ENCODE measurements at places on chromosomes 6 and 20.

- no peak for DNase-seq
Measured at GRCh38 chr20:44908987-44909871, 631 bp upstream of the PABPC1L start.

DNA sequence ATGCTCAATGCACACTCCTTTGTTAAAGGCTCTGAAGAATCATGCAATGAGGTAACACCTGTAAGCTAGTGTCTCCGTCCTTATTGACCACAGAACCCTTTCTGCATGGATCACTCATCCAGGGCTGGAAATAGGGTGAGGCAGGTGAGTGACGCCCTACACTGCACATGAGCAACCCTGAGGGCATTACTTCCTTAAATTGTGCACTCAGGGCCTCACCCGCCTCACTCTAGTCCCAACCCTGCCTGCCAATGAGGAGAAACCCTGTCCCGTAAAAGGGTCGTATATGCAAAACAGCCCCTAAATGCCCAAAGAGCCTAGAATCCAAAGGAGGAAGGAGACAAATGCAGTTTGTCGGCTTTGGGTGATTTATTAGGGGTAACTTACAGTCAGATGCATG is 33.6 kb upstream of the NOP56 start:
- no peak for DNase-seq

GRCh38 chr20:35446356-35447078 is 8.5 kb upstream of the GDF5 start:
- DNase-seq = no peak

DNA sequence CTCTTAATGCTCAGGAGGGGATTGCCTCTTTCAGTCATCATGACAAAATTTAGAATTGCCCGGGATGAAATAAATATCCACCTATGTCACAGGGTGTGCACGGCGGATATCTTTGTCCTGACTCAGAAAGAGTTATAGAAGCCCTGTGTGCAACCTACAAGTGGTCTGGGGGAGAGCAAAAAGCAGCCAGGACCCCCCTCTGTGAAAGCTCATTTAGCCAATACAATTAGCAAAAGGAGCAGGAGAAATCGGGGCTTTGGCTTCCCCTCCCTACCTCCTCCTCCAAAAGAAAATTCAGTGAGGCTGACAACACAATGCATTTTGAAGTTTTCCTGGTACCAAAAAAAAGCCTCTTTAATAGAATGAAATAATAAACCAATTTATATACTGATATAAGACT is 21.8 kb downstream of the FOXA2 start:
- DNase-seq = no peak

DNA sequence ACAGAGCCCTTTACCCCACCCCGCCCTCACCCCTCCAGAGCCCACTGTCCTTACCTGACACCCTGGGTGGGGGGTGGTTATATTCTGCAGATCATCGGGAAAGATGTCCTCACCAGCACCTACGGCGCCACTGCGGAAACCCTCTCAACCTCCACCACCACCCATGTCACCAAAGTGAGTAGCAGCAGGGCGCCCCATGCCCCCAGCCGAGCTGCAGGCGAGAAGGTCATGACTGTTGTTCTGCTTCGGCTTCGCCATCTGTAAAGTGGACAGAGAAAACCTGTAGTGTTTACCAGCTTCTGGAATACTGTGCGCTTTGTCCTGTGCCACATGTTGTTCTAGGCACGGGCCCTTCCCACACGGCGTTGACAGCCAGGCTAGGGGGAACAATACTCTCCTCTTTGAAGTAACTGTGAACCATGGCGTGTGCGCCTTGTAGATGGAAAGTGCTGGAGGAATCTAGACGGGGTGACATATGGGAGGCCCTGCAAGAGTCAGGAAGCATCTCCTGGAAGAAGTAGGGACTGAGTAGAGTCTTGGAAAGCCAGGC is 16.5 kb upstream of the AAR2 start:
- DNase-seq = no peak

DNA sequence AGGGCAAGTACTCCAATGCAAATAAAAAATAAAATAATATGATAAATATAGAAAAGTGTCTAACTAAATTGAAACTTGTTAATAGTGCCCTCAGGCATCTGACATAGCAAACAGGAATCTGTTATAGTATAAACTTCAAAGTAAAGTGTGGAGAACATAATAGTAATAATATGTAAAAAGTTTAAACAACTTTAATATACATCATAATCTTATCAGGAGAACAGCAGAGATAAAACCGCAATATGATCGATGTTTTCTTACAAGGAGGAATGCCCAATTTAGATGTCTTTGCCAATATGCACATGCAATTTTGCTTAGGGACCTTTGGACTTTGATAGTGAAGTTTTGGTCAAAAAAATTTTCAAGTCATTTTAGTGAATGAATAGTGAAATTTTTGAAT is 514.8 kb upstream of the IMPG1 start:
- no peak for DNase-seq

DNA sequence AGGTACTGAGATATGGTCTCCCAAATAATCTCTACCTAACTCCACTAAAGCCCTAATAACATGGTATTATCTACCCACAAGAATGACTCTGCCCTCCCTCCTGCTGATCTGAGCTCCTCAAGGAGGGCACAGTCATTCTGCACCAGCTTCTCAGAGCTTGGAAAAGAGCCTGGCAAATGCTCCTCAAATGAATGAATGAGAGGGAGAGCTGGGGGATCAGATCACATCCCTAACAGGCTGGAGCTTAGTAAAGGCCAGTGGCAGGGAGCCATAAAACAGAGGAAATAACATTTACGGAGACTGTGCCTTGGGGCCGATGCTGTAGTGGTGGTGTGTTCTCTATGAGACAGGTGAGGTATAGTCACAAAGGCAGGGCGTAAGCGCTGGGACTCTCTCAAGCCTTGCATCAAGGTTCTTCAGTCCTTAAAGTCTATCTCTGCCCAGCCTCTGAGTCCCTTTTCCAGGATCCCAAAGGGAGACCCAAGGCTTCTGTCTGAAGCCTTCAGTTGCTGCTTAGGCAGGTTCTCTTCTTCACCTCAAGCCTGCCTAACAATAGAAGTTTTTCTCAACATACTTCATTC is 7.2 kb upstream of the NNAT start:
- DNase-seq = no peak

DNA sequence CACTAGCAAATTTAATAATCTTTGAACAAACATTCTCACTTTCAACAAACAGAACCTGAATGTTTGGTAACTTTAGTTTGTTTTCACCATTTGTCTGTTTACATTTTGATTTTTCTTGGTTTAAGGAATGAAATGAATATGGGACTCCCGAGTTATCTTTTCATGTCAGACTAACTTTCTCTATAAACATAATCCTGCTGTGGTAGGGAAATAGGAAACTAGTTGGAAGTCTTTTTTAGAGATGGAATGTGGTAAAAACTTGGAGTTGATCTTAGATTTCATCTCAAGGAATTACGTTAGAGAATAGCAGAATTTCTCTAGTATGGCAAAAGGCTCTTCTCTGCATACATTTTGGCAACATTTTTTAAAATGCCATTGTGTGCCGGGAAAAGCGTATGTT is 206.5 kb downstream of the CDKAL1 start:
- no peak for DNase-seq

- DNase-seq = no peak
Measured at GRCh38 chr6:129908356-129908755, 47.2 kb upstream of the TMEM244 start.

DNA sequence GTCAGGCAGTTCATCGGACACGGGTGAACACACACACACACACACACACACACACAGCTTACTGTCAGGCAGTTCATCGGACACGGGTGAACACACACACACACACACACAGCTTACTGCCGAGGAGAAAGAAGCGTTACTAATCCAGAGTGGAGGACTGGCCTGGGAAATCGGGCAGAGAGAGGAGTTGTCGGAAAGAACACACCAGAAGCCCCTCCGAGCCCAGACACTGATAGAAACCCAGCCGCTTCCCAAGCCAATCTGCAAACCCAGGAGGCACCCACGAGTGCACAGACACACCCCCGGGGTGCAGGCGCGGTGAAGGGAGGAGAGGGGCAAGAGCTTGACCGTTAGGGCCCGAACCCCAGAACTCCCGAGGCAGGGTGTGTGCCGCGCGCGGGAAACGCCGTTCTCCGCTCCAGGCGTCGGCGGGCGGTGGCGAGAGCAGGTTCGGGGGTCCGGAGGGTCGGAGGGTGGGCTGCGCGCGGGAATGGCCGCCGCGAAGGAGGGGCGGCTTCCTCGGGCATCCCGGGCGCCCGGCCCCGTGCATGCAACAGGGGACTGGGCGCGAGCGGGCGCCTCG is 636 bp downstream of the ELOVL2 start:
- no peak for DNase-seq

- no peak for DNase-seq
Measured at GRCh38 chr6:15715060-15715459, 52.2 kb upstream of the DTNBP1 start.

GRCh38 chr6:108002365-108003221 is 44.6 kb upstream of the SEC63 start:
- no peak for DNase-seq

DNA sequence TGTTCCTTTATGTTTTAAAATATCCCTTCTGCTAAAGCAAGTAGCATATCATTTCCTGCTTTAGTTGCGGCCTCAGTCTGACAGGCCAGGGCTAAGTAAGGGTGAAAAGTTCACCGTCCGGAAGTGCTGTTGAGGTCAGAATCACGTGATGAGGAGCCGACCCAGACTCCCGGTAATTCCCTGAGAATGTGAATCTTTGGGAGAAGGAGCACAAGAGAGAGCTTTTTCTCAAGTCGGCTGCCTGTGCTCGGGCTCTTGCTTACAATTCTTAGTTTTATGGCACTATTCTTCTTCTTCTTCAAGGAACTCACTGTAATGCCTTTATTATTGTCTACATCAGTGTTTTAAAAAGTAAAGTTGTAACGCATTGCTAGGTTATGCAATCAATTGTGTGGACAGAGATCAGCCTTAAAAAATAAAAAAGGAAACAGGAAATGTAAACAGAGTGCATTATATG is 309.3 kb downstream of the PRL start:
- no peak for DNase-seq

DNA sequence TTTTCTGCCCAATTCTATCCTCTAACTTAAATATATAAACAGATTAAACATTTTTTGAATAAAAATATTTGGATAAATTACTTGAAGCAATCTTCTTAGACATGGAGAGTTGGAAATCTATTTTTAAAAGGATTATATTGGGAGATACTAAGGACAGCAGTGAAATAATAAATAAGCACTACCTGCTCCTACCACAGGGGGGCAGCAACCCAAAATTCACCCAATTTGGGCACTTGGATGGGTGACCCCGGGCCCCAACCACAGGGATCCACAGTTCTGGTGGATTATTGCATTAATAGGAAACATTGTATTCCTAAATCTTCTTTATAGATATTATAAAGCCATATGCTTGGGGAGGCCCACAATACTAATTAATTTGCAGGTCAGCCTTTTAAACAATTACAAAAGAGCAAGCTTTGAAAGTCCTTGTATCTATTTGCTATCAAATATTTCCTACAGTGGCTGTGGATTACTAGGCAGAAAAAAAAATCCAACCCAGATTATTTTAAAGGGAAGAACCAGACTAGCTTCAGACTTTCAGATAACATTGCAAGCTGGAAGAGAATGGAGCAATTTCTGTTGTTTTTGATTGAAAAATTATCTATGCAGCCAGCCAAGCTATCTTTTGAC is 66.4 kb upstream of the PDE10A start:
- no peak for DNase-seq

Data from cerebellum (tissue), 4 donors.